Smooth muscle cell of the umbilical artery (primary cell): ENCODE measurements at places on chromosomes 7 and 10. TPM values are rescaled to one million over a fixed set of nuclear protein-coding genes. Genes with fewer than 3 reads are reported as not detected.

The CLDN3 gene
- not detected in 2 replicates for total RNA-seq

The CRPPA gene
- 1.7 and 2.7 TPM in 2 replicates for total RNA-seq

The SLC39A12 gene
- total RNA-seq = not detected in 2 replicates

The PKD1L1 gene
- total RNA-seq = under 0.01 TPM in 2 replicates

The OPN4 gene
- 0.14 TPM in 1 of 2 replicates, not detected in the other for total RNA-seq

The CNPY1 gene
- total RNA-seq = not detected in 2 replicates

The PDZD7 gene
- total RNA-seq = 1.2 and 1.5 TPM in 2 replicates

The ZNF107 gene
- 1.5 and 3.9 TPM in 2 replicates for total RNA-seq

The GDF2 gene
- not detected in 2 replicates for total RNA-seq

The SUN3 gene
- total RNA-seq = not detected in 2 replicates

The ZNF277 gene
- total RNA-seq = 29.0 and 56.4 TPM in 2 replicates

The FUOM gene
- 7.5 and 12.8 TPM in 2 replicates for total RNA-seq

The TRIM50 gene
- not detected in 2 replicates for total RNA-seq

The GALNT17 gene
- total RNA-seq = not detected in 2 replicates

The HPSE2 gene
- not detected in 2 replicates for total RNA-seq

The LRRD1 gene
- 0.28 and 0.30 TPM in 2 replicates for total RNA-seq

The RASA4B gene
- 0.59 and 2.5 TPM in 2 replicates for total RNA-seq

The MSS51 gene
- total RNA-seq = 2.1 and 2.7 TPM in 2 replicates

The ANKRD61 gene
- 0.23 TPM in 1 of 2 replicates, not detected in the other for total RNA-seq

The KEL gene
- not detected in 2 replicates for total RNA-seq

The RAMP3 gene
- not detected in 2 replicates for total RNA-seq

The ANXA8L1 gene
- total RNA-seq = 2.9 and 4.5 TPM in 2 replicates

The FAM180A gene
- total RNA-seq = 7.2 TPM in 1 of 2 replicates, not detected in the other

The CABCOCO1 gene
- total RNA-seq = 0.18 TPM in 1 of 2 replicates, not detected in the other

The STAG3 gene
- 0.88 and 1.2 TPM in 2 replicates for total RNA-seq

The SPOCK2 gene
- under 0.01 and 0.23 TPM in 2 replicates for total RNA-seq

The IQUB gene
- 0.51 and 0.89 TPM in 2 replicates for total RNA-seq

The GLRX3 gene
- total RNA-seq = 67.4 and 101 TPM in 2 replicates

The ARHGEF35 gene
- 0.37 and 0.59 TPM in 2 replicates for total RNA-seq

The ITGB1 gene
- total RNA-seq = 6,077 and 6,081 TPM in 2 replicates

The PIP gene
- total RNA-seq = not detected in 2 replicates

The INHBA gene
- 195 and 257 TPM in 2 replicates for total RNA-seq

The PIK3CG gene
- not detected in 2 replicates for total RNA-seq

The MINDY4 gene
- total RNA-seq = 3.9 and 5.4 TPM in 2 replicates

The NPC1L1 gene
- under 0.01 TPM in 1 of 2 replicates, not detected in the other for total RNA-seq

The AIFM2 gene
- total RNA-seq = 4.5 and 6.5 TPM in 2 replicates

The DNAH11 gene
- 1.2 and 3.0 TPM in 2 replicates for total RNA-seq

The CDK14 gene
- total RNA-seq = 40.6 and 48.7 TPM in 2 replicates

The OR2A42 gene
- under 0.01 TPM in 1 of 2 replicates, not detected in the other for total RNA-seq

The RADIL gene
- 0.30 and 1.2 TPM in 2 replicates for total RNA-seq

The SYPL1 gene
- 41.3 and 63.5 TPM in 2 replicates for total RNA-seq

The NOS3 gene
- 2.1 and 6.5 TPM in 2 replicates for total RNA-seq

The ATG9B gene
- 1.6 and 2.1 TPM in 2 replicates for total RNA-seq

The GFRA1 gene
- 0.30 and 0.46 TPM in 2 replicates for total RNA-seq

The LIPF gene
- not detected in 2 replicates for total RNA-seq
